Hematopoietic multipotent progenitor cell treated with erythropoietin and hydrocortisone succinate and interleukin-3 and kit ligand, for 4 days (in vitro differentiated cells): ENCODE measurements at places on chromosomes 13 and 19.

DNA sequence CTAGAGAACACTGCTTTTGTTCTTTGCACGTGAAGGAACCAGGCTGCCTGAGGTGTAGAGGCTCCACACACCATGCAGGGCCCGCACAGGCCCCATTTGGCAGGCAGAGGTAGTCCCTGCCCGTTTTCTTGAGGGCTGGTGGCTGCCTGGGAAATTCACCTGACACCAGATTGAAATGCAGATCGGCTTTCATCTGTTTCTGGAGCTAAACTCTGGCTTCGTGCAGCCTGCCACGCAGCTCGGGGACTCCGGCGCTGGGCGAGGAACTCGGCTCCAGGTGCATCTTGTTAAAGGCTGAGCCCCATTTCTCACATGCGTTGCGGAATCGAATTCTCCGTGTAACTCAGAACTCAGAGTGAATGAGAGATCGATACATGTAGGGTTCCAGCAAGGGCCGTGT lies 37.7 kb downstream of the ATP11A start:
- DNase-seq = no peak

GRCh38 chr19:4313847-4314490 lies 9.6 kb downstream of the FSD1 start:
- no peak for DNase-seq

- DNase-seq = no peak
Measured at GRCh38 chr13:106623799-106624460, 56.0 kb upstream of the ARGLU1 start.

DNA sequence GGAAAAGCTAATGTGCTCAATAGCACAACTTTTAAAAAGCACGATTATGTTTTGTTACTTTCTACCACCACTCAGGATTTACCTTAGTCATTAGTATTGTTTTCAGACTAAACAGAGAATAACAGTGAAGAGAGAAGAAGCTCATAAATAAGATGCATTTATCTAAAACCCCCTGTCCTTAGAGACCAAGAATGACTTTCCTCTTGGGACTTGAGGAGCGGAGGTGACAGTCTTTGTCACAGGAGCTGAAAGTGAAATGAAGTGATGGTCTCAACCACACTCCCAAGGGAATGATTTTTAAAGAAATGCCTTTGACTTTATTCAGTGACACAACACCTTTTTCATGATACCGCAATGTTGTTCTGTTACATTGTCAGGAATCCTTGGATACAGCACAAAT lies 190.6 kb upstream of the NBEA start:
- no peak for DNase-seq

- DNase-seq = no peak
Measured at GRCh38 chr13:72126424-72126823, 259.4 kb upstream of the DACH1 start.

GRCh38 chr19:10183926-10184325 lies 10.8 kb downstream of the DNMT1 start:
- no peak for DNase-seq

DNA sequence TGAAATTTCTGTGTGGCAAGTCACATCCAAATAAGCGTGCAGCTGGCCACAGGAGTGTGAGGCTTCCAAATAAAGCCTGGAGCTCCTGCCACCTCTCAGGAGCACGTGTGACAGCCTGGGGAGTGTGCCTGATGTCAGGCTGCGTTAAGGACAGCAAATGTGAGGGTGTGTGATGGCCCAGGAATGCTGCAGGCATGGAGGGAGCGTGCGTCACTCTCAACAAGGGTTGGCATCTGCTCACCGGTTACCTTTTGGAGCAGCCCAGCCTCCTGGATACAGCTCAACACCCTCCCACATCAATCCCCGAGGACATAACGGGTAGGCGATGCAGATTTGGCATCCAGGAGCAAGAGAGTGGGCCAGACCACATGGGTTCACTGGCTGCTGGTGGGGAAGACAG lies 19.0 kb downstream of the NUMBL start:
- no peak for DNase-seq

- DNase-seq = no peak
Measured at GRCh38 chr19:30167206-30167868, 204.8 kb upstream of the ZNF536 start.

DNA sequence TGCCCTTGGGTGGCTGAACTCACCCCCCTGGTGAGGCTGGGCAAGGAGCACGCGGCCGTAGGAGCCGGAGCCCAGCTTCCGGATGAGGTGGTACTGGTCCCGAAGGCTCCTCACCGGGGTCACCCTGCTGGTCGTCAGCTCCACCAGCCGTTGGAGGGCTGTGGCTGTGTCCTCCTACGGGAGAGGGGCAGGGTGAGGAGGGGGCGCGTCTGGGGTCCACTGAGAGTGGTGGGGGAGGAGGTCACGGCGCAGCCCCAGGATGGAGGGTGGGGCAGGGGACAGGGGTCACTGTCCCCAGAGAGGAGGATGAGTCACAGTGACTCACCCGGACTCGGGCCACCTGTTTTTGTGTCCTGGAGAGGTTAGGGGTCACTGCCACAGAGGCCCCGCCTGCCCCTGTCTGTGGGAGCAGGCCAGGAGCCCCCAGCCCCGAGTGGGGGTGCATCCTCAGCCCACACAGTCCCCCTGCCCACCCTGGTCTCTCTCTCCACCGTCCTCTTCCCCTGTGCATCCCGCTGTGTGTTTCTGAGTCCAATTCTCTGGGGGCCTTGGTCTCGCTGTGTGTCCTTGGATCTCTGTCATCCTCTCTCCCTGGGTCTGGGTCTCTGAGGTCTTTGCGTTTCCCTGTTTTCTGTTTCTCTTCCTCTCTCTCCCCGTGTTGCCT lies 435 bp downstream of the SBK3 start:
- no peak for DNase-seq

GRCh38 chr19:35408284-35409171 lies 37.7 kb downstream of the GPR42 start:
- no peak for DNase-seq

DNA sequence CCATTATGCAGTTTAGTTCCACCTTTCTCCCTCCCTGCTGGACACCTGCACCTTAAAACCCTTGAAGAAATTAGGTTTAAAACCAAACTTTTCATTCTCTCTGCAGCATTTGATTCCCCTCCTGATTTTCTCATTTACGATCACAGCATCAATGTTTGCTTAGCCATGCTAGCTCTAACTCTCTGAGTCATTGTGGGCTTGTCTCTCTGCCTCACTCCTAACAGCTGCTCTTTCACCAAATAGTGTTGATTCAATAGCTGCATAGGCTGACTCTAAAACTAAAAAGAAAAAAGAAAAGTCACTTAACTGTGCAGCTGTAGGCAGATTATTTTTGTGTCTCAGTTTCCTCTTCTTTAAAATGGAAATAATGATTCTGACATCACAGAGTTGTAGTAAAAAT lies 1124.9 kb downstream of the DIAPH3 start:
- DNase-seq = no peak

DNA sequence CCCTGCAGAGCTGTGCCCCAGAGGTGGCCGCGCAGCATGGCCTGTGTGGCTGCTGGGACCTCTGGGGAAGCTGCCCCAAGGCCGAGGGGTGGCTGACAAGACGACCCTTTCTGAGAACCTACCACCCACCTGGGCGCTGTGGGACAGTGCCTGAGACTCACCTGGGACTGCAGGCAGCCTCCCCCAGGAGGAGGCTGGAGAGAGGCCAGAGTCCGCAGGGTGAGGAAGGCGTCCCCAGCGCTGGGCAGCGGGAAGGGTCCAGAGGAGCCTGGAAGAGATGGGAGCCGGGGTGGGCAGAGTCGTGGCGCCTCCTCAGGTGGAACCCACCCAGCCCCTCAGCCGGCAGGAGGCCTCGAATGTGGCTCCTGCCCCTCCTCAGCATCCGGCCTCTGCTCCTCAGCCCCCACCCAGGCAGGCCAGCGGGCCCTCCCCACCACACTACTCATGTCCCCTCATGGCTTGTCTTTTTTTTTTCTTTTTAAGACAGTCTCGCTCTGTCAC lies 25.3 kb downstream of the CILP2 start:
- DNase-seq = no peak

- no peak for DNase-seq
Measured at GRCh38 chr13:97573011-97573410, 139.0 kb downstream of the RAP2A start.

DNA sequence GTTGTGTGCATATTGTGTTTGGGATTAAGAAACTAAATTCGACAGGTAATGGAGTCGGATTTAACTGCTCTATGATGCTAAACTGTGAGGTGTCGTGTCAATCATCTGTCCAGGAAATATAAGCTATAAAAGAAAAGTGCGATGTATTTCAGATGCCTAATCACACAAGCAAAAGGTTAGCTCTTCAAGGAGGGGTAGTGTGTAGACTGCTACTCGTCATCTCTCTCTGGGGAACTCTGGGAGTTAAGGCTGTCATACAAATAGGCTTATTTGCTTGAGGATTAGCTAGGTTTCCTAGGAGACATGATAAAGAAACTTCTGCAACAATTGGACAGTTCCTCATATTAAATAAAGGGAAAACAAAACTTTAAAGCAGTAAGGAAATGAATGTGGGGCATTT lies 462.1 kb downstream of the OLFM4 start:
- no peak for DNase-seq

DNA sequence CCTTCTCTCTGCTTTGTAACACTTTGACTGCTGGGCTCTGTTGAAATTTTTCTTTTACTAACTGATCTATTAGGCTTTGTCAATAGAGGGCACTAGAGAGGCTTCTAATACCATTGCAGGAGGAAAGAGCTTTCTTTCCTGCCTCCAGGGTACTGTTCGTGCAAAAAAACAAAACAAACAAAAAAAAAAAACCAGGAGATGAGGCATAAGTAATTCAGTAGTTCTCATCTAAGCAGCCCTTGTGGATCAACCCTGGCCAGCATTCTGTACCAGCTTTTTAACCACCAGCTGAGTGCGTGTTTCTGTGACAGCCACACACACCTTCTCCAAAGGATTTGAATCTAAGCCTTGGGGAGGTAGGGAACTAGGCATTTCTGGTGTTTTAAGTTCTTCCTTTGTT lies 1707.6 kb upstream of the SLC10A2 start:
- peak; percentile 77 for DNase-seq

- DNase-seq = no peak
Measured at GRCh38 chr13:61358599-61358998, 57.0 kb downstream of the PCDH20 start.

DNA sequence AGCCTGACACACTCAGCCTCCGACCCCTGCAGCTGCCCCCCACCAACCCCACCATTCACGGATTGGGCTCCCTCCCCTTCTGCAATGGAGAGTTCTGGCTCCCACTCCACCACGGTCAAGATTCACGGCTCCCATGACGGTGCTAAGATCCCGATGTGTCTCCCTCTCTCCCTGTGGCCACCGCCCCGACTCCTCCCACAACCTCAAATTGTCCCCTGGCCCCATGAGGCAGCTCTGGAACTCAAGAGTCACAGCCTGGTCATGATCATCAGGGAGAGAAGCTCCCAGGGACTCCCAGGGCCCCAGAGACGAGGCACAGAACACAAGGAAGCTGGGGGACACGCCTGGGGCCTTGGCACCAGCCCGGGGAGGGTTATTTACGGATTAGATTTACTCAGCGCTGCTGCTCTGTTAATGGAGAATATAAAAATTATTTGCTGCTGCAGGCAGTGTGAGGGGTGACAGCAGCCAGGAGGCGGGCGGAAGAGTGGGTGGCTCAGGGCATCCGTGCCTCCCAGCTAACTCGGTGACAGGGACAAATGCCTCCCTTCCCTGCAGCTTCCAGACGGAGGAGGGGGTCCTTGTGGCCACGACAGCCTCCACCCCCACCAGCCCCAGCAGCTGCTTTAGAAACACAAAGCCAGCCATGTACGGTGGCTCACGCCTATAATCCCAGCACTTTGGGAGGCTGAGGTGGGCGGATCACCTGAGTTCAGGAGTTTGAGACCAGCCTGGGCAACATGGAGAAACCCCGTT lies 184.2 kb downstream of the PTPRS start:
- no peak for DNase-seq

DNA sequence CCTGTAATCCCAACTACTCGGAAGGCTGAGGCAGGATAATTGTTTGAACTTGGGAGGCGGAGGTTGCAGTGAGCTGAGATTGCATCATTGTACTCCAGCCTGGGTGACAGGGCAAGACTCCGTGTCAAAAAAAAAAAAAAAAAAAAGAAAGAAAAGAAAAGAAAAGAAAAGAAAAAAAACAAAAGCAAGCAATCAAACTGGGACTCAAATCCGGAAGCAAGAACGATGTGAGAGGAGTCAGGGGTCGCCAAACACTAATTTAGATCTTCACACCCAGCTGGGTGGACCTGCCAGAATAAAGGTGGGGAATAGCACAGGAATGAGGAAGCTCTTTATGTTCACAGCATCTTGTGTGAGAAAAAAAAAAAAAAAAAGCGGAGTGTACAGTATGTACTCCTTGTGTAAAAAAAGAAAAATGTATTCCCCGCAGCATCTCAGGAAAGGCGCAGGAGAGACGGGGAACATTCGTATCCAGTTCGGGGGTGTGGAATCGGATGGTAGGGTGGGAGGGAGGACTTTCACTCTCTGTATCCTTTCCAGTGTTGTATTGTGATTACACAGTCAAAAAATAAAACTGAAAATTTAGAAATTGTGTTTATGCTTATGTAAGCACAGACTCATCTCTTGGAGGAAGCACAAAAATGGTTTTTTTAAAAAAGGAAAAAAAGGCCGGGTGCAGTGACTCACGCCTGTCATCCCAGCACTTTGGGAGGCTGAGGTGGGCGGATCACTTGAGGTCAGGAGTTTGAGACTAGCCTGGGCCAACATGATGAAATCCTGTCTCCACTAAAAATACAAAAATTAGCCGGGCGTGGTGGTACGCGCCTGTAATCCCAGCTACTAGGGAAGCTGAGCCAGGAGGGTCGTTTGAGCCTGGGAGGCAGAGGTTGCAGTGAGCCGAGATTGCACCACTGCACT lies 7.6 kb downstream of the DNAJB1 start:
- DNase-seq = no peak

DNA sequence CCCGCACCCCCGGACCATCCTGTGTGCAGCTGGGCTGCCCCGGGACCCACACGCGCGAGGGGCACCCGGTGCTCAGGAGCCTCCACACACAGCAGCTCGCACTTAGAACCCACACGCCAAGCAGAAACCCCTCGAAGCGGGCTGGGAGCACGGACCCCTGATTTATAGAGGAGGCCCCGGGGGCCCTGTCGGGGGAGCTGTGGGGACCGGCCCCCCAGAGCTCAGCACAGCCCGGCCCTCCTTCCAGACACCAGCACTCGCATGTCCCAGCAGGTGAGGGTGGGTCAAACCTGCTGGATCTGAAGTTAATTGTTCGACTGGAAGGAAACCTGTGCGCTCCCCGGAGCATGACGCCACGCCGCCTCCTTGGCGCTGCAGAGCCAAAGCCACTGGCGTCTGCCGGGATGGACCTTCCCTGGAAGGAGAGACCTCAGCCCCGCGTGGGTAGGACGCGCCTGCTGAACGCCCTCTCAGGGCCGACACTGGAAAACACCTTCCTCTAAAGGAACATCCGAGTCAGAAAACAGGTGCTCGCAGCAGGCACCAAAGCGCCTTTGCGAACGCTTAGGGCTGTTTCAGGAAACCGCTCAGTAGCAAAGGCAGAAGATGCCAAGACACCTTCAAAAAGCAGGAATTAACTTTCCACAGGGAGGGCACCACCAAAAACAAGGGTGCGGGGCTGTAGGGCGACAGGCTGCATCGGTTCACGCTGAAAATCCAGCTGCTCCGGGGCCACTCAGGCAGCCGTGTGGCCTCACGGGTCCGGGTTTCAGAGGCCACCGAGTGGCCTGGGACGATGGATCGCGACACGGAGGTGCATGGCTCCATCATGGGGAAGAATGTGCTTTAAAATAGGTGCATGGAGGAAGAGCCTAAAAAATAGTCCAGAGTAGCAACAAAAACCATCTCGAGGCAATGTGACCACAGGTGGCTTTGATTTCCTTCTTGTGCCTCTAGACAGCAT lies 37.8 kb upstream of the GRTP1 start:
- no peak for DNase-seq

- no peak for DNase-seq
Measured at GRCh38 chr13:28522871-28523270, 27.9 kb upstream of the FLT1 start.
